ENCODE measurements at places on chromosomes 7 and 10.

DNA sequence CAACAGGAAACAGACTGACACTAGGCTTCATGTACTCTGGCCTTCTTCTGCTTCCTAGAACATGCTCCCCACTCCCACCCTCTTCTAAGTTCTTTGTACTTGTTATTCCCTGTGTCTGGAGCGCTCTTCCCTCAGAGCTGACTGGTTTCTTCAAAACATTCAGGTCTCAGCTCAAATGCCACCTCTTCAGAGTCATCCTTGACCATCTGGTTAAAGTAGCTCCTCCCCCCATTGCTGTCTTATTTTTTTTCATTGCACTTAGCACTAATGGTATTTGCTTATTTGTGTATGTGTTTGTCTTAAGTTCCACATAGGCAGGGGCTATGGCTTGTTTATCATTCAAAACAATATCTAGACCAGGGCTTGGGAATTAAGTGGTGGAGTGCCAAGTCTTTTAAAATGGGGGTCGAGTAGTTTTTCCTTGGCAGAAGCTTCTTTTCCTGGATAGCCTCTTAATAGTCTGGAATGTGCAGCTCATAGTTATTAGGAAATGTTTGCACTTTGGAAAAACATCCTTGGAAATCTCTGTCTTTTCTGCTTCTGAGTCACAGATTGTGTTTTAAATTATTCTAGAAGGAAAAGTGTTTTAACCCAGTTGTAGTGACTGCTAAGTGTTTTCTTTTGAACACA is 60.0 kb downstream of the RALA start:
- DNase-seq = no peak

- no peak for DNase-seq
Measured at GRCh38 chr10:33594475-33594874, 260.0 kb upstream of the NRP1 start.

- no peak for DNase-seq
Measured at GRCh38 chr7:135263321-135263970, 29.8 kb downstream of the STRA8 start.

- DNase-seq = no peak
Measured at GRCh38 chr10:133421336-133422222, 2.8 kb downstream of the SPRN start.

GRCh38 chr10:132572545-132572937 is 35.0 kb downstream of the INPP5A start:
- no peak for DNase-seq

DNA sequence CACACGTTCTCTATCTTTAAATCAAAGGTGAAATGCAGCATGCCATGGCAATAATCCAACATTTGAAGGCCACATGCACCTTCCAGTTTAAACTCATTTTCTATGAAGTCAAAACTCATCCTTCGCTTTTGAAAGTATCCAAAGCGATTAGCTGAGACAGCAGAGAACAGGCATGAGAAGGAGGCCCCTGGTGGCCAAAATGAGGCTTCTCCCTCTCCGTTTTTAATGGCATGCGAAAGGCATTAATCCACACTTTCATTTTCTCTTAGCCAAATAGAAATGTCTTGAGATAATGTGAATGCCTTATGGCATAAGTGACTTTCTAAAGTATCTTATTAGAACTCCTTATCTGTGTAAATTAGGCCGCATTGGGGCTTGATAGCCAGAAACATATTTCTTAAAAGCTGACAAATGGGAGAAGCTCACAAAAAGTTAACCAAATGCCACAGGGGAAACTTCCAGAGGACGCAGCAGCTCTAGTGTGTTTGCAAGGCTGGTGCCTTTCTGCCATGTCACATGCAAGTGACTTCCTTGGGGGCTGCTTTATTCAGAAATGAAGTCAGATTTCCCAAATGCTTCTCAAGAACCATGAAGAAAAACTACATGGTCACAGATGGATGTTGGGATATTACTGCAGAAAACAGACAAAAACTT is 1189.6 kb downstream of the SORCS1 start:
- no peak for DNase-seq

GRCh38 chr7:77813180-77813579 is 14.6 kb downstream of the PHTF2 start:
- no peak for DNase-seq

- no peak for DNase-seq
Measured at GRCh38 chr7:1646391-1646790, 23.7 kb upstream of the ELFN1 start.

- DNase-seq = no peak
Measured at GRCh38 chr10:75852851-75853484, 421.5 kb downstream of the LRMDA start.

GRCh38 chr10:4649886-4650508 is 176.0 kb upstream of the AKR1E2 start:
- DNase-seq = no peak

DNA sequence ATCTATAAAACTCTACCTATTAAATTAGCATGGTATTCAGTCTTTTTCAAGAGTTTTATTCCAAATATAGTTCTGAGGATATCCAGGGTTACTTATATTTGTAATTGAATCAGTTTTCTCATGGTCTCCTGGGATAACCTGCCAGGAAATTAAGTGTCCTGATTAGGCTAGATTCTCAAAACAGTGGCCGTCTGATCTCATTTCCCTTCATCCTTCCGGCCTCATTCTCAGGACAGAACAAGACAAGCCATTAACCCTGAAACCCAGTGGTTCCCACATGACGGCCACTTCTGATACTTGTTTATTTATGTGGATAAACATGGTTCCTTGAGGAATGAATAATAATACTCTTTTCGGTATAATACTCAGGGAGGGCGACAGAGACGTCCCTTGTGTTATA is 417.6 kb upstream of the POT1 start:
- no peak for DNase-seq

DNA sequence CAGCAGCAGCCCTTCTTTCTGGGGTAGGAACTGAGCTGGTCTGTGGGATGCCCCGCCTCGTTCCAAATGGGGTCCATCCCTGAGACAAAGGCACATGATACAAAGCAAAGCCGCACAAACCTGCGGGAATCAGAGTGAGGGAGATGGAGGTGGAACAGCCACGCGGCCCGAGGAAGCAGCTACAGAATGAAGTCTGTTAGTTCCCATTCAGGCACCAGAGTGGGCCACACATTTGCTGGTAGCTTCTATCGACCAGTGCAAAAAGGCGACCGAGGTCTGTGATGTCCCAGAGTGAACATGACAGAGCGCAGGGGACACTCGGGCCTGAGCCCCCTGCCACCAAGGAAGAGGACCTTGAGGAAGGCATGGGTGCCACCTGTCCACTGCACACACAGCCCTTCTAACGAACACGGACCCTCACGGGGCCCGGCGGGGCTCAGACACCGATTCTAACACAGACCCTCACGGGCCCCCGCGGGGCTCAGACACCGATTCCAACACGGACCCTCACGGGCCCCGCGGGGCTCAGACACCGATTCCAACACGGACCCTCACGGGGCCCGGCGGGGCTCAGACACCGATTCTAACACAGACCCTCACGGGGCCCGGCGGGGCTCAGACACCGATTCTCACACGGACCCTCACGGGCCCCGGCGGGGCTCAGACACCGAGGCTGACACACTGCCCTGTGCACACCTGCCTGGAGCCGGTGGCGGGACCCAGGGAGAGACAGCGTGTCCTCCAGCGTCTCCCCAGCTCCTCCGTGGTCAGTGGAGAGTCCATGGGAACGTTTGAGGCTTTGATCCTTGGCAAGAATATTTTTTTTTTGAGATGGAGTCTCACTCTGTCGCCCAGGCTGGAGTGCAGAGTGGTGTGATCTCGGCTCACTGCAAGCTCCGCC is 32.8 kb upstream of the FAM20C start:
- DNase-seq = no peak

DNA sequence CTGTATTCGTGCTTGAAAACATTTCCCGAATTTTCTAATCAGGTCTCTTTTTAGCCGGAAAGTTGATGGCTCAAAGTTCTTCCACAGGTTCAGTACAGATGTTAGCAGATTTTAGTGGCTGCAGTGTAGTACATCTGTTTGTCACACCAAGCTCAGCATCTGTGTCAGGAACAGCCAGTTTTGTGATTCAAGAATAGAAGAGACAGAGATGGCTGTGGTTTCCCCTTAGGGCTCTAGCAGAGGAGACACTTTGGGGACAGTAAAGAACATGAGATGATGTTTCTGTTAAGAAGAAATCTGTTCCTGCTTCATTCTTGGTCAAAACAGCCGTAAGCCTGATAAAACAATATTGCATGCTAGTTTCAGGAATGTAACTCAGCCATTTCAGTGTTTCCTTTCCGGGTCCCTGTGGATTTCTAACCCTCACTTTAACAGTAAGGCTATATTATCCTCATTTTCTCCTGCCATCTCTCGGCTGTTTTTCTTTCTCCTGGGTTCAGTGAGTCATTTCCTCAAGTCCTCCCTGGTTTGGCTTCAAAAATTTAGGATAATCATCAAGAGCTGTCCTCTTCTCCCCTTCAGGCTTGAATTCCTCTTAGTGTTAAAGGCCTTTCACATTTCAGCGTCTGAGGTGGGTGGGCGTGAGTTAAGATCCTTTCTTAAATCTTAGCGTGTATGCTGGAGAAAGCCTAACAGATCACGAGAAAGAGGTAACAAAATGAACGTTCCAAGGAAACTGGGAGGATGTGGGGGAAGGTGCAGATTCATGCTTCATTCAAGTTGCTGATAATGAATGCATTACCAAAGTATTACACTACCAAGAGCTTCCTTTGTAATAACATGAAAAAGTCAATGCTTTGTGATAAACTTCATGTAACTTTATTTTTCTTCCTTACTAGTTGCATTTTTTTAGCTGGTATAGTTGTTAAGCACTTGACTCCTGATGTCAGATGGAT is 37.1 kb upstream of the BICC1 start:
- no peak for DNase-seq

GRCh38 chr10:133438711-133439273 is 14.4 kb upstream of the SPRN start:
- no peak for DNase-seq

- peak; percentile 11 for DNase-seq
Measured at GRCh38 chr7:131507592-131508331, 48.7 kb downstream of the PODXL start.

GRCh38 chr10:74480778-74481177 is 329.8 kb downstream of the ADK start:
- no peak for DNase-seq

DNA sequence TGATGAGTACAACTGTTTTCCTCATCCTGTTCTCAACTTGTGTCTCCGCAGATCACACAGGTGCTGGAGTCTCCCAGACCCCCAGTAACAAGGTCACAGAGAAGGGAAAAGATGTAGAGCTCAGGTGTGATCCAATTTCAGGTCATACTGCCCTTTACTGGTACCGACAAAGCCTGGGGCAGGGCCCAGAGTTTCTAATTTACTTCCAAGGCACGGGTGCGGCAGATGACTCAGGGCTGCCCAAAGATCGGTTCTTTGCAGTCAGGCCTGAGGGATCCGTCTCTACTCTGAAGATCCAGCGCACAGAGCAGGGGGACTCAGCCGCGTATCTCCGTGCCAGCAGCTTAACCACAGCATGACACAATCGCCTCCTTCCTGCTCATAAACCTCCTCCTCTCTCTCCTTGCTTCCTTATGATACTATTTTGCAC is 126.7 kb upstream of the PRSS58 start:
- DNase-seq = no peak

- no peak for DNase-seq
Measured at GRCh38 chr7:117582219-117582704, 102.4 kb downstream of the CFTR start.

DNA sequence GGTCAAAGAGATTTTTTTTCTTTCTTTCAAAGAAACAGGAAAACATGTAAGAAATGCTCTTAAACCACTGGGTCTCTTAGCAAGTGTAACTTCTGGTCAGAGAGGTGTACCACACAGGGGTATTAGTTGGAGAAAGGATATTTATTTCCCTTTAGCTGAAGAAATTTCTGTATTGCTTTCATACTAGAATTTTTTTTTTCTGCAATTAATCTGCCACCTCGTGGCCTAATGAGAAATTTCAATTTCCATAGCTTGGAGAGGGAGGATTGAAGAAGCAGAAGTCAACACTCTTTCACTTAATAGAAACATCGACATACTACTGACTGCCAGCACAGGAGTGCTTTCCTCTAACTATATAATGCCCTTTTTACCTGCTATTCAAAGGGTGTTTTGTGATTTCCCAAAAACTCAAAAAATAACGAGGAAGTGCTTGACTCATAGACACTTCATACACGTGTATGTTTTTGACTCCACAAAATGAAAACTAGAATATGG is 177.6 kb upstream of the NAMPT start:
- peak; percentile 11 for DNase-seq

DNA sequence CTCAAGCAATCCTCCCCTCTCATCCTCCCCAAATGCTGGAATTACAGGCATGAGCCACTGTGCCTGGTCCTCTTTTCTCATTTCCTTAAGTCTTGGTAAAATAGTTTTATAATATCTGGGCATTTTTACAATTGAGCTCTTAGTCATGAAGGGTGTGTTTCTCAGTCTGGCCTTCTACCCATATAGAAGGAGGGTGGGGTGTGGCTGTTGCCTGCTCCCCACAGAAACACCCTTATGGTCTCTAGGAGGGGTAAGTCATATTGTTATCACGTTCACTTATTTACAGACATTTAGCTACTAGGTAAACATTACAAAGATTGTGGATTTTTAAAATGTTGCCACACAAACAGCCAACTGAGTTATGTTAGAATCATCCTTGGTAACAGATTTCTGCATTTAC is 6.7 kb upstream of the OTUD1 start:
- DNase-seq = no peak

GRCh38 chr7:20993693-20994092 is 207.0 kb upstream of the SP8 start:
- no peak for DNase-seq

DNA sequence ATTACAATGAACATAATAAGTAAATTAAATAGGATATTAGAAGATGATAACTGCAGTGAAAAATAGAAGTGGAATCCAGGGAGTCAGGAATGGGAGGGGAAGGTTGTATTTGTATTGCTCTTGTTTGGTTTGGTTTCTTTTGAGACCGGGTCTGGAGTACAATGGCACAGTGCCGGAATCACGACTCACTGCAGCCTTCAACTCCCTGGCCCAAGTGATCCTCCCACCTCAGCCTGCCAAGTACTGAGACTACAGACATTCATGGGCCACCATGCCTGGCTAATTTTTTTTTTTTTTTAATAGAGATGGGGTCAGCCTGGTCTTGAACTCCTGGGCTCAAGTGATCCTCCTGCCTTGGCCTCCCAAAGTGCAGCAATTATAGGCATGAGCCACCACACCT is 59.9 kb upstream of the LRRC4 start:
- no peak for DNase-seq

- no peak for DNase-seq
Measured at GRCh38 chr7:136891850-136892249, 23.4 kb downstream of the CHRM2 start.

- DNase-seq = no peak
Measured at GRCh38 chr7:144668503-144668902, 167.3 kb downstream of the TPK1 start.

DNA sequence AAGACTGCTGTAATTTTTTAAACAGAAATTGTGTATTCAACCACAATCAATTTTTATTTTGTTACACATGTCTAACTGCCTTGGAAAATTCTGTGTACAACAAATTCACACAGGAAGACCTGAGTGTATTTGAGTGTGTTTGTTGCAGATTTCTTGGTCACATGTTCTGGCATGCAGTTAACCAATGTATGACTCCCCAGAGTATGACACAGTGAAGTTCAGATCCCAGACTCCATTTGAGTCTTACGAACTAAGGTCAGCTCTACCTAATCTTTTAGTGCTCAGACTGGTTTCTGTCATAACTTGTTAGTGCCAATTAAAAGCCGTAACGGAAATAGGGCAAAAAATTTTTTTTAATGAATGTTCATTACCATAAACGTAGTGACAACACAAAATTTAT is 5.8 kb downstream of the GNAI1 start:
- no peak for DNase-seq

Data from GM18507 (cell line).